ENCODE measurements at places on chromosomes 6 and 20.

GRCh38 chr6:71745525-71745924 lies 140.8 kb upstream of the RIMS1 start:
- DNase-seq = no peak

- no peak for DNase-seq
These were observed 24.7 kb upstream of the ZFAND3 start for GRCh38 chr6:37794825-37795224.

- DNase-seq = peak; percentile 0
These were observed 383.8 kb downstream of the TFAP2A start for GRCh38 chr6:10030942-10031537.

DNA sequence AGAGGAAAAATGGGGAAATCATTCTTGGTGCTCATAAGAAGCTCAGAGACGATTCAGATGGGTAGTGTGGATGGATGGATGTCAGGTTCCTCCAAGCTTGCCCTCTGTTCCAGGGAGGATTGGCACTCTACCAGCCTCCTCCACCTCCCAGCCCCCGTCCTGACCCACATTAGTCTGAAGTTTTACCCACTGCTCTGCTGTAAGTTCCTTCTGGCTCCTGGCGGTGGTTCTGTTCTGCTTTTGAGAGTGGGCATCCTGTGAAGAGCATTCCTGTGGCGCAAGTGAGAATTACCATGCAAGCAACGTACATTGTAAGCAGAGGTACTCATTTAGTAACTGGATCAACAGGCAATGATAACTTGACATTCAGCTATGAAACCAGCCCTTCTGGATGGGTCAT lies 103.4 kb downstream of the SYNDIG1 start:
- no peak for DNase-seq

- peak; percentile 50 for DNase-seq
These were observed 3.8 kb downstream of the SLC35B2 start for GRCh38 chr6:44253307-44254101.

DNA sequence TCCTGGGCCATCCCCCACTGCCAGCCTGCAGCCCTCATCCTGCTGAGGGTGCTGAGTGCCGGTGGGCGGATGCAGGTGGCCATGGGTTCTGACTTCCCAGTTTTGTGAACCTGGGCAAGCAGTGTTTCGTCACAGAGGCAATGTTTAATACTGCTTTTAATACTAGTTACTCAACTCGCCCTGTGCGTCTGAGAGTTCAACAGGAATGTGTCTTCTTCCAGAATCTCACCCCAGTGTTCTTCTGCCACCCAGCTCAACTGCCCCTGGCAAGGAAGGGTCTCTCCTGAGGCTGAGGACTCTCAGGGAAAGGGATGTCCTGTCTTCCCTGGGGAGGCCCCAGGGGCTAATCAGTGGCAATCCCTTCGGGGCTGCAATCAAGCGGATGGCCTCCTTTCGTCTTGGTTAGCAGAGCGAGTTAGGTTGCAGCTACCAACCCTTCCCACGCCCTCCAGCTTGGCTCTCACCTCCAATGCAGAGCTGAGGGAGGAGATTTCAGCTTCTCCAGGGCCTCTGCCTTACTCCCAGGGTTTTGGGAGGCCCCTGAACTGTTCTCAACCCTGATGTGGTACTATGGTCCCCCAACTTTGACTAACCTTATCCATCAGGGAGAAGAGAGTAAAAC lies 2.0 kb downstream of the KCNK16 start:
- no peak for DNase-seq

DNA sequence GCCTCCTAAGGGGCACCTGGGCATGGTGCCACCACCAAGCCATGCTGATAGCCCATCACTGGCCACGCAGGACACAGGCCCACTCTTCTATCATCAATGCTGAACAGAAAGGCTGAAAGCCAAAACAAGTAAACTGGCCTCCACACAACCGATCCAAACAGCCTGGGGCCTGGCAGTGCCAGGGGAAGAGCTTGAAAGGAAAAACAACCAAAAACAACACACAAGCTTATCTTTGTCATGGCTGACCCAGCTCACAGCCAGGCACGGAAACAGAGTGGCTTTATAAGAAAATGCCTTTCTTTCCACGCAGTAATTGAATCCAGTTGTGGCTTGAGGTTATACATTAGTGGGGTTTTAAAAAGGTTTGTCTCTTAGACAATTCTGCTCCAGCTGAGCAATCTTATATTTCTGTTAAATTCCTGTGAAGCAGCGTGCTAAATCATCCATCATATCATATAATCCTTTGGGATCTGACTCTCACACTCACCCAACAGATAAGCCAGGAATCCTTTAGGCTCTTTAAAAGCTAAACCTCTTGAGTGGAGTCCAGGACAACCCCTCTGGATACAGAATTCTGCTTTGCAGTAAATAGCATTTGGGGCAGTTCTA lies 65.4 kb upstream of the SLC22A16 start:
- DNase-seq = no peak

DNA sequence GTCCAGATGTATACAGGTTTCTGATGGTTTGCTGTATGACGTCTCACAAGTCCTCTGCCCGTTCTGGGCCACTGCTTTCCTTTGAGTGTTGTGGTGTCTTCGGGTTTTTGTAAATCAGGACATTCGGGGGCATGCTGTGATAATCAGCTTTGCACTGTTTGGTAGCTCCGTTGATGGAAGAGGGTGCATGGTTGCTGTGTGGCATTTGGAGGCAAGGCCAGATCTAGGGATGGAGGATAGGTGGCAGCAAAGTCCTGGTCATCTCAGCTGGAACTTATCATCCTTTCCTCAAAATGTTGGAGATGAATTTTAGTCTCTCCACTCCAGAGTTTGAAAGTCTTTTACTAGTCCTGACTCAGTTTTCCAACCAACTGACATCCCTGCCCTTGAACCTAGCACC lies 91.0 kb downstream of the SCP2D1 start:
- DNase-seq = peak; percentile 12

DNA sequence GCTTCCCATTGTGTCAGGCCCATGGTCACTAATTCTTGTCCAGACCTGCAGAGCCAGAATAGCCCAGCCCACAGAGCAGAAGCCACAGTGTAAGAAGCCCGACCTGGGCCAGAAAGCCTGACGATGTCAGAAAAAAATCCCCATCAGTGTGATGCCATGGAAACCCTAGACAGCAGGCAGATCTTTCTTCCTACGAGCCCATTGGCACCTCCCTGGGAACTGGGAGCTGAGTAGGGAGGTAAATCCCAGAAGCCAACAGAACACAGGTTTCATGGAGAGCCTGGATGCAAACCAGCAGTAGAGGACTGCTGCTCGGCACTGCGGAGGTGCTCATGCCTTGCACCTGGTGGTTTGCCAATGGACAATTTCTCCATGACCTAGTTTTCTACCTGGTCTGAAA lies 82.2 kb upstream of the SLC22A16 start:
- DNase-seq = no peak

DNA sequence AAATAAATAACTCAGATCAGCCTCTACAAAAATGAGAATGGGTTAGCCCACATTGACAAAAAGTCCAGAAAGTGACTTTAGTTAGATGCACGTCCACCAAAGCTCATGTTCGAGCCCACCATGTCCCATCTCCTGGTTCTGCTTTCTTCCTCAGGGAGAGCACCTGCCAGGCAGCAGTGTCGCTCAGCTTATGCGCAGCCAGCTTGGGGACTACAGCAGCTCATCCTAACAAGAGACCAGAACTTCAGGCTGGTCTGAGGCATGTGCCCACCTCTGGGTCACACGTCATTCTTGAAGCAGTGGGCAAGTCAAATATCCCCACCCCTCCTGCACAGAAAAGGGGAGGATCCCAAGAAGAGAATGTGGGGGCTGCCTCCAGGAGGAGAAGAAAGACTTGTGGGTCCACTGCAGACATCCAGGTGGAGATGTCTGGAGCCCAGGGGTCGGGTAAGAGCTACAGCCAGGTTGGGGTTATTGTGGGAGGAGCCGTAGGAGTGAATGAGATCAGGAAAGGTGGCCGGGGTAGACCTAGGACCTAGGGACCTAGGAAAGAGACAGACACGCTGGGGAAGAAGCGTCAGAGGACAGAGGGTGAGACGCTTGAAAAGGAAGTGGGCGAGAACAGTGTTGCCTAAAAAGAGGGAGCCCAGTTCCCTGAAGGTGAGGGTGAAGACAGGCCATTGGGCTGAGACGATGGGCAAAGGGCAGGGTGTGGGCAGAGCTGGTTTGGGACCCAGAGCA lies 52.5 kb downstream of the SSR1 start:
- DNase-seq = no peak

DNA sequence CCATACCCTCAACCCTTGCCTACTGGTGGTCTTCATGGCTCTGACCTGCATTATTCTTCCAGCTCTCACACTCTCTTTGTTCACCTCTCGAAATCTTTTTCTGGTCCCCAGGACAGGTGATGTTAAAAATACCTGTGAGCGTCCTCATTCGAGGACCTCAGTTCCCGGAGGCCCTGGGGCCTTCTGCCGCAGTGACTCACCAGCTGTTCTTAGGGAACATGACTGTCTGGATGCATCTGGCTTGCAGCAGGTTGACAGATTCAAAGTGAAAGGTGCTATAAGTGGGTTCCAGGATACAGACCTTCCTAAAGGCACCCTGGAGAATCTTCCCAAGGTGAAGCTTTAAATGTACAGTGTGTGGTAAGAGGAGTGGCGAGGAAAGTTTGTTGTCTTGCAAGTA lies 210.4 kb upstream of the KCNG1 start:
- no peak for DNase-seq

DNA sequence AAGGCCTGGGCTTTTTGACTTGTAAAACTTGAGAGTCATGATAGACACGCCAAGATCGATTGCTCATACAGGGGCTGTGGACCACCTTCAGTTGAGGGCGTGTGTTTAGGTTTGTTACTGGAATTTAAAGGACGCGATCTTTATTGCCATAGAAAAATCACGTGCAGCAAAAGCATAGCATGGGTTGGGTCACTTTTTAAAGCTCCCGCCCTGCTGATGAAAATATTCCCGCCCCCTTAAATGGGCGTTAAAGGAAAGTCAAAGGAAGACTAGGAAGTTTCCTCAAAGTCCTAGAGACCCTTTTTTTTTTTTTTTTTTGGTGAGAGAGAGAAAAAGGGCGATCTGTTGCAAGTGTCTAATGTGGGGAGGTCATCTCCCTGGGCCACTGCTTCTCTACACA lies 23.1 kb downstream of the TFAP2A start:
- no peak for DNase-seq

GRCh38 chr6:159931112-159931511 lies 37.8 kb upstream of the IGF2R start:
- no peak for DNase-seq

DNA sequence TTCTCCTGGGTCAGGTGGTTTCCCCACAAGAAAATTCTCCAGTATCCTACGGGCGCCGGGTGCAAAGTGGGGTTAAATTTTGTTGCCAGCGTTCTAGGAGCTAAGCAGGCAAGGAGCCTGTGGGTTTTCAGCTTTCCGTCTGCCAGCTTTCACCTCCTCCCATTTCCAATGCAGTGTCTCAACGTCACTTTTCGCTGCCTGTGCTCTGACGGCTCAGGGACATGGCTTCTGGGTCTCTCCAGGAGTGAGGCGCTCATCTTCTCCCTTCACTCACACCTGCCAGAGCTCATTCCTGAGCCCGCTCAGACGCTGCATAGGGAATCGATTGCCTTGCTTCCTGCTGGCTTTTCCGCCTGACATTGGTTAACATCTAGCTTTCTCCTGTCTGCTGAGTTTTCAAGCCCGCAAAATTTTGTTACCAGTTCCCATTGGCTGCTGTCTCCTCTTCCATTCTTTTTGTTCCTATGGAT lies 7.3 kb upstream of the NAA20 start:
- DNase-seq = no peak

All from NCI-H345 (cell line).